Suppressor macrophage treated with lipopolysaccharide for 4 hours (primary cell): ENCODE measurements at places on chromosomes 1 and 21.

DNA sequence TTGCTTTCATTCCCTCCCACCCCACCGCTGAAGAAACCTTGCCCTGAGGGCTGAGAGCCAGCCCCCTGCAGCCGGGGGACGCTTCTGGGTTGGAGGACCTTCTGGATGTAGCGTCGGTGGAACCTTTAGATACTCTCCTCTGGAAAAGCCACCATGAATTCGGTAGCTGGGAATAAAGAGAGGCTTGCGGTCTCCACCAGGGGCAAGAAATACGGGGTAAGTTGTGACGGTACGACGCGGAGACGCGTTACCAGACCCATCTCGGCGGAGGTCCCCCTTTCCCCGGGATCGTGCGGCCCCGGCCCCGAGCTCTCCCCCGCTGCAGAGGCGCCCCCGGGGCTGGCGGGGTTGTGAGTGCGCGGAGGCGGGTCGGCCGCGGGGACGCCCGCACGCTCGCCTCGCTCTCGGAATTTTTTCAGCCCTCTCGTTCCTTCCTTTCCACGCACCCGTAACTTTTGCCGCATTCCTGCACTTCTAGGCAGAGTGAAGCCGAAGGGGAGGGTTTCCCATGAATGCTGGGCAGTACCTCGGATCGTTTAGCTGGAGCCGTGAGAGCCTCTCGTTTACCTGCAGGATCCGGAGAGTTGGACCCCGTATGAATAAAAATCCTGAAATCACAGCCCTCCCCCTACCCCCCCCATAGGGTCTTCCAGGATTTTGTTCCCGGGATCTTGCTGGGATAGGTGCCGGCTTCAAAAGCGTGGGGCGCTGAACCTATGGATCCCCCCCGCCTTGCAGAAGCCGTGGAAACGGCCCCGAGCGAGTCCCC, 671 bp downstream of the KIF26B start:
- no peak for DNase-seq

- DNase-seq: no peak
Measured at GRCh38 chr1:160367516-160367900, 637 bp downstream of the NHLH1 start.

DNA sequence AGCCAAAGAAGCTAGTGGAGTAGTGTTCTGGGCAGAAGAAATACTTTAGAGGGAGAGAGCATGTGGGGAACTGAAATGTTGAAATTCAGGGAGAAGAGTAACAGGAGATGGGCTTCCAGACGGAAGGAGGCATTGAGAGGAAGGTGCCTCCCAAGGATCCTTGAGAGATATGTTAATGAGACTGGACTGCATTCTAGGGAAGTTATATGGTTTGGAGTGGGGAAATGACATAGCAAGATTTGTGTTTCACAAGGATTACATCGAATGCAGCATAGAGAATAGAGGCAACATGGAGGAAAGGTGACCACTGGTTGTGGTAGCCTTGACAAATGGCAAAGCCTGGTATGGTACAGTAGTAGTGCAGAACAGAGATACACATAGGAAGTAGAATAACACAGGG, 160.5 kb upstream of the HMCN1 start:
- DNase-seq: no peak

DNA sequence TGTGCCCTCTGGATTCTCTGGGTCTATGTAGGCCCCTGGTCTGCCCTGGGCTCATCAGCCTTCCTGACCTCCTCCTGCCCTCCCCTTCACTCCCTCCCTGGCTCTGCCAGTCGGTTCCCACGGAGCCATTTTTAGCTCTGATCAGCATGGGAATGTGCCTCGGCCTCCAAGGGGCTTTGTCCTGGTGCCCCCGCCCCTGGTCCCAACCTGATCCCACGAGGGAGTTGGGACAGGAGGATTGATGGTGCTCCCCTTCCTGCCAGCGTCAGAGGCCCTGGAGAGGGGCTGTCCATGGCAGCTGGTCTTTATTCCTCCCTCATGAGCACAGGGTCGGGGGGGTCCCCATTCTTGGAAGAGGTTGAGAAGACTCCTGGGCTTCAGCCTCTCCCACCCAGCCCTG, 24.9 kb downstream of the ETNK2 start:
- no peak for DNase-seq

DNA sequence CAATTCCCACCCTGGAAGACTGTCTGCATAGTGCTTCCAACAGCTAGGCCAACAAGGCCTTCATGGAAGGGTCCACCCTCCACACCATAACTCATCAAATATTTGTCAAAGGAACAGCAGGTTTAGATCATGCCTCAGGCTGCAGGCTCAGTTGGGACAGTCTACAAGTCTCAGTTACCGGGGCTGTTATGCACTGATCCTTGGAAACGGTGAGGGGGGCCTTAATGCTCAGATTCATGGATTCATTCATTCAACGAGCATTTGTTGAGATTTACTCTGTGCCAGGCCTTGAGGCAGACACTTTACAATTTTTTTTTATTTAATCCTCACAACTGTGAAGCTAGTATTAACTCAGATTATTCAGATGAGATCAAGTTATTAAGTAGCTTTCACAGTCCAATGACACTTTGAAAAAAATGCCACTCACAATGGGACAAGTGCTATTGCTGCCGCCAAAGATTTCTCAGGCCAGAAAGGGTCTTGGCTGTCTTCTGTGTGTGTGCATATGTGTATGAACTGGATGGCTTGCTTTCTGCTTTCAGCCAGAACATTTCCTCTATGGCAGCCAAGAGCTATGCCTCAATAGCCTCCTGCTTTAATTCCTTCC, 8.9 kb upstream of the C1orf216 start:
- no peak for DNase-seq

DNA sequence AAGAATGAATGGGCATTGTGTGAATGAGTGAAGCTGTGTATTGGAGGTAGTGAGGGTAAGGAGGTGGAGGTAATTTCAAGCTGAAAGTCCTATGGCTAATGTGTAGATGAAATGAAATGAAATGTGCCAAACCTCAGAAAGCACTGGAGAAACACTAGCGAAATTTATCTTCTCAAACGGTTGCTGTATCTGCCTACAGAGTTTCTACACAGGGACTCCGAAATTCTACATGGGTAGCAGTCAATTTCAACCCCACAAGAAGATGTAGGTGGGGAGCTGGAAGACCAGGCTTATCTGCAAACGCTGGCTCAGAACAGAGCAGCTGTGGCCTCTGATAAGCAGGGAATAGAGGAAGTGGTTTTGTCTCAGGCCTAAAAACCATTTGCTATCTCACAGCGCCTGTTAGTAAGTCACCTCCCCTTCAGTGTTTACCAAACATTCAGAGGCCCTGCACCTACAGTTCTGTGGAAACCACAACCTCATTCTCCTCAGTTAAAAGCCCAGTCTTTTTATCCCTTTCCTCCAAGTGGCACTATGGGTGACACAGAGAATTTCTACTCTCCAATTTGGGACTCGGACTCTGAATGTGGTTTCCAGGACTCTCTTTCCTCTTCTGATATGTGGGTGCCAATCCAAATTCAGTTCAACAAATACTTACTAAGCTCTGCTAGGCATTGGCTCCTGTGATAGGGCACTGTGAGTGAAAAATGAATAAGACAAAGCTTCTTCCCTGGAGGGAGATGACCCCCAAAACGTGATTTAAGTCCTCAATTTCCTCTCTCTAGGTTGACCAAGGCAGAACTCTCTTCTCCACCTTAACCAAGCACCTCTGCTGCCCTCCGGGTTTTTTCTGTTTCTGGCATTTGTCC, 17.2 kb upstream of the SLAMF6 start:
- DNase-seq: peak; percentile 52

GRCh38 chr1:230172016-230172537, 105.0 kb downstream of the GALNT2 start:
- DNase-seq: no peak

- peak; percentile 8 for DNase-seq
Measured at GRCh38 chr1:56967900-56968832, 2.4 kb upstream of the C8B start.

DNA sequence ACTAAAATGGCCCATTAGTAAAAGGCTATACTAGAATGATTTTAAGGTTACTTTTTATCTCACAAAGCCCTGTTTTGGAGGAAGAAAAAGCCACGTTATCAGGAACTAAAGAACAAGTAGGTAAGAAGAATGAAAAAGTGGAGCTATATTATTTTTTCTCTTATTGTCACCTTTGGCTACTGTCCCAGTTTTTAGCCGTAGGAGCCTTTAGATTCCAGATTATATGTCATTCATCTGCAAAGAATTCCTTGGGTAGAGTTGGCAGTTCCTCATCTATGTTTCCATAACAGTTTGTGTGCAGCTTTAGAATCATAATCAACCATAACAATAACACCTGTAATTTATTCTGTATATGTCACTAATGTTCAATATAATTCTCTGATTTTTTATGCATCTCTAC, 83.8 kb downstream of the TPR start:
- DNase-seq: no peak

DNA sequence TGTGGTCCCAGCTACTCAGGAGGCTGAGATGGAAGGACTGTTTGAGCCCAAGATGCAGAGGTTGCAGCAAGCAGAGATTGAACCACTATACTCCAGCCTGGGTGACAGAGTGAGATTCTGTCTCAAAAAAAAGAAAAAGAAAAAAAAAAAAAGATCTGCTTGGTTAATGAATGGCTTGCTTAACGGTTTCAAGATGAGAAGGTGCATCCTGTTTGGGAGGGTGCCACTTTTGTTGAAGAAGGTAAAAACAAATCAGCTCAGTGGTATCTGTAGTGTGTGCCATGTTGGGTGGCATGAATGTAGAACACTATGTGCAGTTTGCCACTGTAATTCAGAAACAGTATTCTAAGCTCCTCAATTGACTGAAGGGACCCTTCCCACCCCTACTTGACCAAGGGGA, 94.9 kb upstream of the ETV3 start:
- no peak for DNase-seq

DNA sequence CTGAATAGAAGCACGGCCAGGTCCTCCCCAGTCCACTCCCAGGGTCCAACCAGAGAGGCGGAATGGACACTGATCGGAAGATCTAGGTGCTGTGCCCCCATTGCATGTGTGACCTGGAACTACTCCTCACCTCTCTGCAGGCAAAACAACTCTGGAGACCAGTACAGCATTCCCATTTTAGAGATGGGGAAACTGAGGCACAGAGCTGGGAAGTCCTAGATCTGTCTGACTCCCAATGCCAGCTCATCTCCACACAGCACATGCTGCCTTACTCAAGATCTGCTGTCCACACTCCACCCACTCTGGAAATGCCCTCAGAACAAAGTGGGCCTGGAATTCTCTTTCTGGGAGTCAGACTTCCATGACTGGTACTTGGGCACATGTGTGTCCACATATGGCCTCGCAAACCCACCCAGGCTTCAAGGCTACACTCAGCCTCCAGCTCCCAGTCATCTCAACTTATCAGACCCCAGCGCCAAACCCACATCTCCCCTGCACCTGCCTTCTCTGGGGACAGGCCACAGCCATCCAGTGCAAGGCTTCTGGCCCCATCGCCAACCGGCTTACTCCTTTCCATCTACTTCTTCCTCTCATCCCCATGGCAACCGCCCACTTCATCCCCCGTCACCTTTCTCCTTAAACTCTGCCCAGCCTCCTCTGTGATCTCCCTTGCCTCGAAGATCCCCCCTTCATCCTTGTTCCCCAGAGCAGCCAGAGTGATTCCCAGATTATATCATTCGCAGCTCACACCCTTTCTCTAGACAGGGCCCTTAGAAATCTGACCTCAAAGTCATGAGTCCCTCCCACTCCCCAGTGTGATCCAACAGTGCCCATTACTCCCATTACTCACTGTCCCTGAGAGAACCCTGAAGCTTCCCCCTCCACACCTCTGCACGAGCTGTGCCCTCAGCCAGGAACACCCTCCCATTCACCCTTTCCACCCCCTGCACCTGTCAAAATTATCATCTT, 2.7 kb downstream of the COL8A2 start:
- peak; percentile 53 for DNase-seq

GRCh38 chr1:37064039-37064438, 29.7 kb upstream of the GRIK3 start:
- DNase-seq: no peak

DNA sequence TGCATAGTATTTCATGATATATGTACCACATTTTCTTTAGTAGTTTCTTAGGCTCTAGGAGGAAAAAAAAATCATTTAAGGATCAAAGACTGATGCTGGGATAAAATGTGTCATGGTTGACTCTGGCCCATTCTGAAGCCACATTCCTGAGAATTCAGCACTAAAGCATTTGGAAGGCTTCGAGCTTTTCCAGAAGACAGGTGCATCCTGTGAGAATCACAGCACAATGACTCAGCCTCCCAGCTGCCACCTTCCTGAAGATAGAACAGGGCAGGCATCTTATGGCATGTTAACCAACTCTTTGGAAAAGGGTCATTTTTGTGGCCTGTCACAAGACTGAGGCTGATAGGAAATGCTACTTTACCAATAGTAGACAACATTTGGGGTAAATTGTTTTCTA, 359.9 kb downstream of the PCP4 start:
- DNase-seq: no peak

GRCh38 chr1:177984136-177984525, 14.3 kb upstream of the SEC16B start:
- no peak for DNase-seq

DNA sequence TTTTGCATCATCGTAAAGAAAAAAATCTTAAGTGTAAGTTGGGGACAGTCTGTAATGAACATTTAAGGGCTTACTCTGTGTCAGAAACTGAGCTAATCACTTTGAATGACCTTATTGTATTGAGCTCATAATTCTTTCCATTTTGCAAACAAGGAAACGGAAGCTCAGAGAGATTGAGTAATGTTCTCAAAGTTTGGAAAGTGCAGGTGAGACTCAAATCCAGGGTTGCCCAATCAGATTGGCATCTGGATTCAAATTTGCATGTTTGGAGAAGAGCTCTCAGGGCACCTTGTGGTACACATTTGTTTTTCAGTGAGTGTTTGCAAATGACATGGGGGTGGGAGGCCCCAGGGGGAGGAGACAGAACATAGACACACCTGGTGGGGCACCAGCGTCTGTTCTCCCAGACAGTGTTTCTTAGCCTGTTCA, 8.0 kb downstream of the ALPL start:
- DNase-seq: no peak

GRCh38 chr21:29302359-29302875, 3.7 kb downstream of the BACH1 start:
- DNase-seq: no peak

DNA sequence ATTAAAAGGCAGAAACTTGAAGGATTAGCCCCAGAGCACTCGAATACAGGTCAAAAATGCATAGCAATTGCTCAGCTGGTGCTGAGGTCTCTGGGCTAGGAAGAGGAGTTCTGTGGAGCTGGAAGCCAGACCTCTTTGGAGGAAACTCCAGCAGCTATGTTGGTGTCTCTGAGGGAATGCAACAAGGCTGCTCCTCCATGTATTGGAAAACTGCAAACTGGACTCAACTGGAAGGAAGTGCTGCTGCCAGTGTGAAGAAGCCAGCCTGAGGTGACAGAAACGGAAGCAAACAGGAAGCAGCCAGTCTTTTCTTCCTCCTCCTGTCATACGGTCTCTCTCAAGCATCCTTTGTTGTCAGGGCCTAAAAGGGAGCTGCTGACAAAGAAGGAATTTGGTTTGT, 233.4 kb upstream of the FGGY start:
- no peak for DNase-seq
